ENCODE measurements at places on chromosomes 1 and 21. TPM values are rescaled to one million over a fixed set of nuclear protein-coding genes. Genes with fewer than 3 reads are reported as not detected.

Gene HSD17B7
- total RNA-seq: 15.2 TPM

Gene SLFNL1
- total RNA-seq: 0.28 TPM

Gene LRRC7
- total RNA-seq: under 0.01 TPM

Gene FCRL6
- total RNA-seq: not detected

Gene SPATA21
- not detected for total RNA-seq

Gene TPRG1L
- 20.0 TPM for total RNA-seq

Gene EDARADD
- 0.19 TPM for total RNA-seq

Gene GBP5
- 0.38 TPM for total RNA-seq

Gene OR2L8
- not detected for total RNA-seq

Gene NUP210L
- 0.28 TPM for total RNA-seq

Gene OR11L1
- total RNA-seq: not detected

Gene CDC42SE1
- 46.2 TPM for total RNA-seq

Gene MATN1
- total RNA-seq: 0.28 TPM

Gene SLC44A5
- total RNA-seq: 0.38 TPM

Gene NUDT4B
- 29.7 TPM for total RNA-seq

Gene SPATA46
- total RNA-seq: not detected

Gene MIER1
- 42.0 TPM for total RNA-seq

Gene CADM3
- total RNA-seq: not detected

Gene PM20D1
- total RNA-seq: under 0.01 TPM
